ENCODE measurements at places on chromosomes 16 and 17.

DNA sequence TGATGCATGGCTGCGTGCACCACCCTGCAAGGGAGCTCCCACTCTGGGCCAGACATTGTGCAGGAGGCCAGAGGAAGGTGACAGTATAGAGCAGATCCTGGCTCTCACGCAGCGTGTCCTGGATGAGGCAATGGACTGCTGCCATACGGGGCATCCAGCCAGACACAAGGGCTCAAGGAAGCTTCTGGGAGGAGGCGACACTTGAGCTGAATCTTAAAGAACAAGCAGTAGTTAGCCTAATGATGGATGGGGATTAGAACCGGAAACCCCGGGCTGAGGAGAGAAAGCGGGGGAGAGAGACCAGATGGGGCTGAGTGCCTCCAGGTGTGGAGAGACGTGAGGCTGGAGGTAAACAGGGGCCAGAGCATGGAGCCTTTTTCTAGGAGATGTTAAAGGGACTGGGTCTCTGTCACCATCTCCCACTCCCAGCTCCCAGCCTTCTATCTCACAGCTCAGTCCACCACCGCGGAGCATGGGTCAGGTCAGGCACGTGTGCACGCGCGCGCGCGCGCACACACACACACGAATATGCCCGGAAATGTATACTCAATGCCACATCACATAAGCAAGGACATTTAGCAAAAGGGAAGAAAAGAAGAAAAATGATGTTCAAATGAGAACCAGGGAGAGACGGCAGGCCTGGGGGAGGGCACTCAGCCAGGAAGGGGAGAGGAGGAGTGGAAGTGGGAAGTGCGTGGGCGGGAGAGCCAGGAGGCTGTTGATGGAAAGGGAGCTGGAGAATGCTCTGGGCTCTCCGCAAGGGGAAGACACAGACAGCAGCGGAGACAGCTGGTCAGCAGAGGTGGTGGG lies 46.3 kb downstream of the CCDC42 start:
- no peak for DNase-seq

- DNase-seq, result no peak
These were observed 56.0 kb upstream of the FA2H start for GRCh38 chr16:74830648-74831047.

GRCh38 chr16:86244158-86244557 lies 266.2 kb upstream of the FOXF1 start:
- DNase-seq, result no peak

DNA sequence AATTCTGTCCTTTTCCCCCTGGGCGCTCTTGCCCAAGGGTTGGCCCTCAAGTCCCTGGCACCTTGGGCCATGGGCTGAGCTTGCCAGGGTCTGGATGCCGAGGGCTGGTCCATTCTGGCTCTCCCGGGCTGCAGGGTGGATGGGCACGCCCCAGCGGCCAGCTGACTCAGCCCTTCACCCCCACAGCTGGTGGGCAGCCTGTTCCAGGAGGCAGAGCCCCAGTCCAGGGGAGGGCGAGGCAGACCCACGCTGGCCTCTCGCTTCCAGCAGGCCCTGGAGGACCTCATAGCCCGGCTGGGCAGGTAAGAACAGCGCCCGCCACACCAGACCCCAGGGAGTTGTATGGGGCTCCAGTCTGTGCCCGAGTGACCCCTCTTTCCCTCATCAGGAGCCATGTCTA lies 15.0 kb downstream of the MYO15B start:
- DNase-seq, result no peak

DNA sequence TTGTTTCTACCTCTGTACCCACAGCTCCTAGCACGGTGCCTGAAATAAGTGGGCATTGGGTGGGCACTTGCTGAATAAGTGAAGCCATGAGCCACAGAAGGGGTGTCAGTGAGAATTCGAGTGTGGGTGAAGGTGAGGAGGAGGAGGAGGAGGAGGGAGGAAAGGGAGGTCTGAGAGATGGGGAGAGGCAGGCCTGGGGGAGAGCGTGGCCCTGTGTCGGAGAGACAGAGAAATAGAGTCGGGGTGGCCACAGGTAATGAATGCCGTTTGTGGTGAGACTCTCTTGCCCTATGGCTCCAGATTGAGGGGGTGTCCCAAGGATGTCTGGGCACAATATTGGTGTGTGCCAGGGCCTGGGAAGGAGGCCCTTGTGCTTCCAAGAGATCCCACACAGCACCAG lies 49.2 kb downstream of the SDK2 start:
- no peak for DNase-seq

- DNase-seq, result no peak
These were observed 30.0 kb downstream of the MYO18A start for GRCh38 chr17:29150161-29150560.

DNA sequence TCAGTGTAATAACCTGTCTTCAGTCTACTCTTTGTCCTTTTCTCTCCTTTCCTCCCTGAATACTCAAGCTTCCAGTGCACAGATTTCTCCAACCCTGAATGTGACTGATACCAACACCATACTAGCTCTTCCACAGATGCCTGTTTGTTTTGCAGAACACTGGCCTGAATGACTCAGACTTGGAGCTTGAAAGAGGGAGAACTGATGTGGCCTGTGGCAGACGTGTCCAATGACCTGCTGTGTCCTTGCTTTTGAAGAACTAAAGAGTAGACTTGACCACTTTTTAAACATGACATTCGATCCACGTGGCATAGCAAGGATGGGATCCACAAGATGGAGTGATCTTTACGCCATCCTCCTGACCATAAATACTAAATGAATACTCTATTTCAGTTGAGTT lies 361.0 kb downstream of the WWOX start:
- DNase-seq, result no peak

- DNase-seq, result no peak
These were observed 12.7 kb upstream of the APPBP2 start for GRCh38 chr17:60538726-60539125.

DNA sequence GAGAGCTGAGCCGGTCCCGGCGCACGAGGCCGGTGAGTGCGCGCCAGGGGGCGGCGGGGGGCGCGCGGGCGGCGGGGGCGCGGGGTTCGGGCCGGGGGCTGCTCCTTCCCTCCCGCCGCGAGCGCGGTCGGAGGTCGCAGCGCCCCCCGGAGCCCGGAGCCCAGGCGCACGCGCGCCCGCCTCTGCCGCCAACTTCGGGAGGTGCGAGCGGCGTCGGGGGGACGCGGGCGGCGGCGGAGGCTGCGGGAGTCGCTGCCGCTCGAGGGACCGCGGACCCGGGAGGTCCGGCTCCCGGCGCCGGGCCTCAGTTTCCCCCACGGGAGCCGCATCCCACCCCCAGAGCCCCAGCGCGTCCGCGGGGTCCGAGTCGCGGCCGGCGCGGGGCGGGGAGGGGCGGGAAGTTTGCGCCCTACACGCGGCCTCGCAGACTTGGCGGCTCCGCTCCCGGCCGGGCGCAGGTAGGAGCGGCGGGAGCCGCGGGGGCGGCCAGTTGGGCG lies at the start of gene PRR35:
PRR35 (plus strand) TSS at position 191 of the 497 bp plus-strand sequence. CDS start 2,901 bp downstream, outside the sequence.
- no peak for DNase-seq

GRCh38 chr16:90046122-90046970 lies 27.1 kb upstream of the DBNDD1 start:
- no peak for DNase-seq

DNA sequence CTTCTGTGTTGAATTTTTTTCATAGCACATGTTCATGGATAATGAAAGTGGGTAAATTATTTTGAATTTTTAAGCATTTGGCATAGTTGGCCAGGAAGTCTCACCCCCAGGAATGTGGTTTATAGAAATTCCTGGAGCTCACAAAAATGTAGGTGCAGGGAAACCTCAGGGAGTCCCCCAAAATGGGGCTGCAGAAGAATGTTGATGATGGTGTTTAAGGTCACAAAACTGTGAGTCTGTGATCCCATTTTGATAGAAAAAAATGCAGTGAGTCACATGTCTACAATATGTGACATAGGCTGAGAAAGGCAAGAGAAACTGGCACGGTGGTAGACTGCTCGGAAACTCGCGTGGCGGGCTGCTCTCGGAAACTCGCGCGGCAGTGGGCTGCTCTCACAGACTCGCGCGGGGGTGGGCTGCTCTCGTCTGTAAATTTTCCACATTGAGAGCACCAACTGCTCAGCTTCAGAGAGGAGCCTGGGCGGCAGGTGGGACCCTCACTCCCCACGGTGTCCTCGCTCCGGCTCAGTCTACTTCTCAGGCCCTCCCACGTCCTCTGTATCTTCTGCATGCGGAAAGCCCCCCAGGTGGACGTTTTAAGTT lies 18.7 kb upstream of the MC1R start:
- no peak for DNase-seq

GRCh38 chr17:81888988-81889595 lies 2.3 kb downstream of the ALYREF start:
- DNase-seq, result no peak

DNA sequence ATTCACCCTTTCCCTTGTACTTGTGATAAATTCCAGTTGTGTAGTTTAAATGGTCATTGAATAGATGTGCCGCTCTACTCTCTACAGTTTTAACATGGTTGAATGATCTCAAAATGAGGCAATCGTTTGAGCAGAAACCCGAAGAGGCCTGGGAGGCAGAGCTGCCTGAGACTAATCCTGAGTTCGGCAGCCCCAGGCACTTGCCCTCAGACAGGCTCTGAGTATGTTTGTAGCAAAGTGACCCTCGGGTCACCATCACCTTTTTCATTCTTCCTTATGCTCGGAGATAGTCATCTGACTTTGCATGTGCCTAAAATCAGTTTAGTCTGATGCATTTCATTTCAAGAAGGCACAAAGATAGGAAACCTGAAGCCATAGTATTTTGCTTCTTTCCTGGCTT lies 184.0 kb upstream of the RBFOX1 start:
- DNase-seq, result no peak

GRCh38 chr17:79843474-79843815 lies 4.2 kb upstream of the CBX4 start:
- DNase-seq, result peak; percentile 33

DNA sequence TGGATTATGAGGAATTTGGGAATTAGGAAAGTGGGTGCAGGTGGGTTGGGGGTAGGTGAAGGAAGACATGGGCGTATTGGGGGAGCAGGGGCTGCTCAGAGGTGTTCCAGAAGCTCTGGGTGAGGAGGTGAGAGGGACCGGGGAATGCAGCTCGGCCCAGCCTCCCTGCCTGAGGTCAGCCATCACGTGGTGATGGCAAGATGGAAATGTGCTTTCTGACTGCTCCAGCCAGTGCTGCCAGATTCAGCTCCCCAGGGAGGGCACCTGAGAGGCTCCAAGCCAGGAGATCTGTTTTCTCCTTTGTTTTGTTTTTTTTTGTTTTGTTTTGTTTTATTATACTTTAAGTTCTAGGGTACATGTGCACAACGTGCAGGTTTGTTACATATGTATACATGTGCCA lies 35.2 kb upstream of the STH start:
- no peak for DNase-seq

GRCh38 chr17:17131839-17132238 lies 74.3 kb downstream of the PLD6 start:
- no peak for DNase-seq

DNA sequence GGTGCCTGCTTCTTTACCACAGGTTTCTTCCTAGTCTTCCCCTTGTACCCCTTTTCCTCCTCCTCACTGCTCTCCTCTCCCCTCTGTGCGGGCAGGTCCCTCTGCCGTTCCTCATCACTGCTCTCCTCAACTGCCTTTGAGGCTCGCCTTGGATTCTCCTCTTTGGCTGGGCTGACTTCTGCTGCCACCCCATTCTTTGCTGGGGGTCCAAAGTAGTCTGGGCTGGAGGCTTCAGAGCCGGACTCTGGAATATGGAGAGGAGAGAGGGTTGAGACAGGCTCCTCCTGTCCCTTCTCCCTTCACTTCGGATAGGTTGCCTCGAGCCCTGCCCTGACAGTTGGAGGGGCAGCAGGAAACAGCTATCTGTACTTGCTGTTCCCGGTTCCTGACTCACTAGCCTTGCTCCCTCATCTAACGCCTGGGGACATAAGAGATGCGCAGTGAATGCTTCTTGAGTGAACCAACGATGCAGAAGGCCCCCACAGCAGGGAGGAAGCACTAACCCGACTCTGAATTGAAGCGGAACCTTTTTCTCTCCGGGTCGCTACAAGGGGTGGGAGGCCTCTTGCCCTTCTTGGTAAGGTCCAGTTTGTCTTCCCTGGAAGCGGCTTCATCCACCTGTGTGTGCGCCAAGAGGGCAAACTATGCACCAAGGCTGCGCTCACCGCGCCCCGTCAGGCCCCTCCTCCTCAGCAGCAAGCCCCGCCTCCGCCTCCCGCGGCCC lies 655 bp downstream of the HIRIP3 start:
- DNase-seq, result peak; percentile 75

All from activated naive CD4-positive, alpha-beta T cell treated with Interleukin-2 at 50 U/mL for 16 hours (primary cell).